Activated CD8-positive, alpha-beta memory T cell treated with anti-CD3 and anti-CD28 coated beads, Interleukin-2, amount 50 U/mL, for 48 hours (primary cell): ENCODE measurements at places on chromosomes 4 and X.

DNA sequence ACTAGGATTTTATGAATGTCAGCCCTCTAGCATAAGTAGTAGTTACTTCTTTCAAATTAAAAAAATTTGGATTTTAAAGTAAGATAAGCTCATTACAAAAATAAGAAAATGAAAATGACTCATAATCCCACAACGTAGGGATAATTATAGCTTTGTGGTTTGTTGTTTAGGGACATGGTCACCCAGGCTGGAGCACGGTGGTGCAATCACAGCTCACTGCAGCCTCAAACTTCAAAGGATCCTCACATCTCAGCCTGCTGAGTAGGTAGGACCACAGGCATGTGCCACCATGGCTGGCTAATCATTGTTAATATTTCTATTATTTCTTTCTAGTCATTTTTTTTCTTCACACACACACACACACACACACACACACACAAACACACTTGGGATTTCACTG, 57.6 kb downstream of the PLAC1 start:
- no peak for DNase-seq

DNA sequence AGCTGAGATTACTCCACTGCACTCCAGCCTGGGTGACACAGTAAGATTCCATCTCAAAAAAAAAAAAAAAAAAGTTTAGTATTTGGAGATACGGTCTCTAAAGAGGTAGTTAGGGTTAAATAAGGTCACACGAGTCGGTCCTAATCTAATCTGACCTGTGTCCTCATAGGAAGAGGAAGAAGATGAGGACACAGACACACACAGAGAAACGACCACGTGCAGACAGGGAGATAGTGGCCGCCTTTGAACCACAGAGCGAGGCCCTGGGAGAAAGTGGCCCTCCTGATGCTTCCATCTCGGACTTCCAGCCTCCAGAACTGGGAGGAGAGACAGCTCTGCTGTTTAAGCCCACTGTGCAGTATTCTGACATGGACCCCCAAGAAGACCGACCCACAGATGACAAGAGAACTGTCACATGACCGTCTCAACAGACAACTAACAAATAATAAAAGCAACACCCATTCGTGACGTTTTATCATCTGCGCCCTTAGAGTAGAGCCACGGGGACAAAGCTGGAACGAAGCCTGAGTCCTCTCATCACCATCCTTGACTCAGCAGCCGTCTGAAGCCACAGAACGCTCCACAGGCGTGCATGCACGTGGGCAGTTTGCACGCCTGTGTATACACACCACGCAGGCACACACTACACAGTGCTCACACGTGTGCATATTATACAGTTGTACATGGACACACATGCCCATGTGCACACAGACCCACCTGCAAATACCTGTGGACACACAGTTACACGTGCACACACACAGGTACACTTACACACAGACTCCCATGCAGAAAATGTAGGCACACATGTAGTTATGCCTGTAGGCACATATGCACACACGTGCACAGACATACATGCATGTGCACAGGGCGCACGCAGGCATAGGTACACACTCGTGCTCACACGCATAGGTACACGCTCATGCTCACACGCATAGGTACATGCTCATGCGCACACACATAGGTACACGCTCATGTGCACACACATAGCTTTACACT, 51.7 kb downstream of the FAM53A start:
- no peak for DNase-seq

DNA sequence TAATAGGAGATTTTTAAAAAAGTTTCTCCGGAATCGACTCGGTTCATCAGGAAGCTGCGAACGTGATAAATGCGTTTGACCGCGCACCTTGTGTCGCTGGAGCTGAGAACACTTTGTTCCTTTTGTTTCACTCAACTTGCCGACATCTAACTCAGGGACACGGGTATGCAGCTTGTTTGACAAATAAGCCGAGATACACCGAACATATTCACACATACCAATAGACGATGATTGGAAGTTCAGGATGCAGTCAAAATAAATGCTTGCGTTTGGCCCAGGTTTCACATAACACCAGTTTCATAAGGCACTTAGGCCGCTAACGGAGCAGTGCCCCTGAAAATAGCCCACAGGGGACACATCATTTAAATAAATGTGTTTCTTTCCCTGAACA, 932 bp upstream of the SHISA3 start:
- no peak for DNase-seq

- no peak for DNase-seq
These were observed 59.6 kb downstream of the ANXA3 start for GRCh38 chr4:78611215-78611558.

DNA sequence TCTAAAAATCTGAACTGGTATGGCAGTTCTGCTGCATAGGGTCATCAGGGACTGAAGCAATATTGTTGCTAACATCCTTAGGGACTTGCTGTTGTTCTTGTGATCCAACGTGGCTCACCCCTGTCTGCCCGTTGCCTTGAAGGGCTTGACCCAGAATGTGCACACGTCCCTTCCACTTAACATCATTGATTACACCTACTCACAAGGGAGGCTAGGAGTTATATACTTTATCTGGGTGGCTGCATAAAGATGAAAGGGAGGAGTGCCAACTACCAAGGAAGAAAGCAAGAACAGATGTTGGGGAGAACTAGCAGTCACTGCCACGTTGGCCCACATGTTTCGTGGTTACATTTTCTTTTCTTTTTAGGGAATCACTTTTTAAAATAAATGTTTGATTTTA, 34.0 kb downstream of the SLC9A6 start:
- DNase-seq = no peak

GRCh38 chr4:19349416-19349815, 902.3 kb upstream of the SLIT2 start:
- no peak for DNase-seq

- DNase-seq = no peak
These were observed 49.1 kb upstream of the DHRSX start for GRCh38 chrX:2549876-2550275.

DNA sequence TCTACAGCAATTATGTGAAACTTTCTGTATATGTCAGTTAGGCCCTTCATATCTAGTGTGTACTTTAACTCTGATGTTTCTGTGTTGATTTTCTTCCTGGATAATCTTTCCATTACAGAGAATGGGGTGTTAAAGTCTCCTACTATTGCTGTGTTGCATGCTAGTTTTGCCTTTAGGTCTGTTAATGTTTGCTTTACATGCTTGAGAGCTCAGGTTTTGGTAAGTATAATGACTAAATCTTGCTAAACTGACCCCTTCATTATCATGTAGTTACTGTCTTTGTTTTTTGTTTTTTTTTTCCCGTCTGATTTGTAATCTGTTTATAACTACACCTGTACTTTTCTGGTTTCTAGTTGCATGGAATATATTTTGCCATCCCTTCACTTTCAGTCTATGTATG, 63.6 kb upstream of the UGT2B15 start:
- DNase-seq = no peak

DNA sequence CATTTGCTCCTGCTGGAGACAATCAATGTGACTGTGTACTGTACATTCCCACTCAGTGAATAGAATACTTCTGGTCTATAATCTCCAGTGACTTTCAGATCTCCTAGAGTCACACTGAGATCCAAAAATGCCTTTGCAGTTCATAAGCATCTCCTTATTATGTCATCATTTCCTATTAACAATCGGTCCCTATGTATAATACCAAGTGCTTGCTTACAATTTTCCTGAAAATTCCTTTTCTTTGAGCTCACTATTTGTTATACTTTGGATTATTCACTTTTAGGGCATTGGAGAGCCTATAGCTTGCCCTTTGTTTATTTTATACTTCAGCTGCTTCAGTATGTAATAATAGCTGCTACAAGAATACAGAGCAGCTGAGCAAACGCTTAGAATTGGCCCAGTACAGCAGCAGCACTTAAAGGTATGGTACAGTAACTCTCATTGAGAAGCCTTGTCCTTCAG, 313.0 kb downstream of the DCTD start:
- no peak for DNase-seq

DNA sequence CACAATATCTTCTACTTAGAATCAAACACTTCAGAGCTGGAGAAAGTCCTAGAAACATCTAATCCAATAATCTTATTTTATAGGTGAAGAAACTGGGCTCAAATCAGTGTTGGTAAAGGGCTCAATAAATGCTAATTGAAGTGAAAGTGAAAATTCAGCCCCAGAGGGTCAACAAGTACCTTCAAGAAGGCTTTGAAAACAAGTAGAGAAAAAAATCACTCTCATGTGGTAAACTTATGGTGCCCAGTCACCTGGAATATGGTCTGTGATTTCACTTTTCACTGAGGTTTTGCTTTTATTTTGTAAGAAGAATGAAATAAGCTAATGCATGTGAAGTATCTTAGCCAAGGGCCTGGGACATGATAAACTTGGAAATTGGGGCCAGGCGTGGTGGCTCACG, 29.1 kb upstream of the EIF4E start:
- no peak for DNase-seq

- no peak for DNase-seq
These were observed 283.6 kb upstream of the CTSO start for GRCh38 chr4:156237231-156237630.

GRCh38 chrX:31580227-31580626, 508.4 kb upstream of the FTHL17 start:
- no peak for DNase-seq
